ENCODE measurements at places on chromosomes 13 and 19.
A peak's percentile ranks its signal among the peaks of the same experiment; 100 is the strongest.

GRCh38 chr19:32976223-32976805, 4.3 kb downstream of the FAAP24 start:
- DNase-seq = peak; percentile 70

DNA sequence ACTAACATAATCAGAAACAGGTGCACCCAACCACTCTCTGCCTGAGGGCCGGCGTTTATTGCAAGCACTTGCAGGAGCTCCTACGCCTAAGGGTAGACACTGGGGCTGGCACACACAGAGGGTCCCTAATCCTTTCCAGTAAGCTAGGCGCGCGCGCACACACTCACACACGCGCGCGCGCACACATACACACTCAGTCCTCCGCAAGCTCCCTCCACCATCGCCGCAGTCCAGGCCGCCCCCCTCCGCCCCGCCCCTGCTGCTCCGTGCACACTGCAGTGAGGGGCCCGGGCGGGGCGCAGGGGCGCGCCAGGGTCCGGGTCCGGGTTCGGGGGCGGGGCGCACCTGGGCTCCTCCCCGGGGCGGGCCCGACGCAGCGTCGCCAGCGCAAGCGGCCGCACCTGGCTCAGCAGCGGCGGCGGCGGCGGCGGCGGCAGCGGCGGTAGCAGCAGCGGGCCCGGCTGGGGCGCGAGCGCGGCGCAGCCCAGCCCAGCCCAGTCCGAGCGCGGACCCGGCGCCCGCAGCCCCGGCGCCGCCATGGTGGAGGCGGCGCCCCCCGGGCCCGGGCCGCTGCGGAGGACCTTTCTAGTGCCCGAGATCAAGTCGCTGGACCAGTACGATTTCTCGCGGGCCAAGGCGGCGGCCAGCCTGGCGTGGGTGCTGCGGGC, at the start of gene CAMSAP3:
CAMSAP3 (plus strand) TSS at position 398 of the 668 bp plus-strand sequence; CDS start at position 538, 140 bp downstream.
- peak; percentile 65 for DNase-seq

- no peak for DNase-seq
Measured at GRCh38 chr19:40549007-40549708, 27.5 kb upstream of the SHKBP1 start.

- no peak for DNase-seq
Measured at GRCh38 chr19:18785179-18786124, 5.7 kb downstream of the COMP start.

DNA sequence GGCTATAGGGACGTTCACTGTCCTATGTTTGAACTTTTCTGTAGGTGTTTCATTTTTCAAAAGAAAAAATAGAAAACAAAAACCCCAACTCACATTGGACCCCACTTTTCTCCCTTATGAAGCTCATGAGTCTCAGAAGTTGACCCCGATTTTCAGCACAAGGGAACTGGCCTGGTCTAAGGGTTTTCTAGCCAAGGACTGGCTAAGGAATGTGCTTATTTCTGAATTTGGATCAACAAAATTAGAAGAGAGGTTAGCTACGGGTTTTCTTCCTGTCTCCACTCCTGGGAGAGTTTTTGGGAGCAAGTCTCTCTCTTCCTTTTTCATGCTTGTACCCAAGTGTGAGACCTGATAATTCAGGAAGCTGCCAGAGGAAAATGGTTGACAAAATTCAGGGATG, 453.2 kb downstream of the KLF12 start:
- DNase-seq = no peak

DNA sequence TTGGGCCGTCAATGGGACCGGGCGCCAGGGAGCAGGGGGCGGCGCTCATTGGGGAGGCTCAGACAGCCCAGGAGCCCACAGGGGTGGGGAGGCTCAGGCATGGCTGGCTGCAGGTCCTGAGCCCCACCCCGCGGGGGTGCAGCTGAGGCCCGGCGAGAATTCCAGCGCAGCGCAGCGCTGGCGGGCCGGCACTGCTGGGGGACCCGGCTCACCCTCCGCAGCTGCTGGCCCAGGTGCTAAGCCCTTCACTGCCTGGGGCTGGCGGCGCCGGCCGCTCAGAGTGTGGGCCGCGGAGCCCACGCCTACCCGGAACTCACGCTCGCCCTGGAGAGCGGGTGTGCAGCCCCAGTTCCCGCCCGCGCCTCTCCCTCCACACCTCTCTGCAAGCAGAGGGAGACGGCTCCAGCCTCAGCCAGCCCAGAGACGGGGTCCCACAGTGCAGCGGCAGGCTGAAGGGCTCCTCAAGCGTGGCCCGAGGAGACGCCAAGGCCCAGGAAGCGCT, 1227.4 kb downstream of the PCDH17 start:
- DNase-seq = no peak

DNA sequence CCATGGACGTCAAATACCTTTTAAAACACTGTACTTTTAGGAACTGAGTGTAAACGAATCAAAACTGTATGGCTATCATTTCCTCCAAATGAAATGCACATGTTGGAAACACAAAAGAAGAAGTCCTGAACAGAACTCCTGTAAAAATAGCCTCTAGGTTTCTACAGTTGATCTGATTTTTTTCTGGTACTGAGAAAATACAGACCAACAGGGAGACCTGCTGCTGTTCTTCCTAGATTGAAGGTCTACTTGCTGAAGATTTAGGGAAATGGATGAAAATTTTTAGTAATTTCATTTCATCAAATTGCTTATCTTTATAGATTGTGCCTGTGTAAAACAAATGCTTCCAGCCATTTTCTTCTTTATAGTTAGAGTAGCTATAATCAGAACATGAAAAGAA, 520.4 kb downstream of the SLITRK6 start:
- no peak for DNase-seq

DNA sequence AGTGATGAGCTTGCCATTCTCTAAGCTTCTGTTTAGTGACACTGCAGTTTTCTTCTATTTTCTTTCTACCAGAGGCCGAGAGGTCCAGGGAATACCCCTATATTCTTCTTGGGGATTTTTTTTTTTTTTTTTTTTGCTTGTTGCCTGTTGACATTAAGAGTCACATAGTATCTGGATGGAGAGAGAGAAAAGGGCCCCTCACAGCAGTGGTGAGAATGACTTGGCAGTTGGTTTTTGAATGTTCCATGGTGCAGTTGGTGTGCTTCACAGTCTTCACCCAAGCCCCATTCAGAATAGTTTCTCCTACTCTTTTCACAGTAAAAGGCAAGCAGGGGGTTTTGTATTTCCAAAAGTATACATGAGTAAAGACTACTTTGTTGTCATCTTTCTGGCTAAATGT, 577.9 kb downstream of the LMO7 start:
- DNase-seq = no peak

- DNase-seq = no peak
Measured at GRCh38 chr13:101019126-101019525, 344.5 kb upstream of the TMTC4 start.

GRCh38 chr19:13796301-13797057, 1.2 kb downstream of the ZSWIM4 start:
- no peak for DNase-seq

DNA sequence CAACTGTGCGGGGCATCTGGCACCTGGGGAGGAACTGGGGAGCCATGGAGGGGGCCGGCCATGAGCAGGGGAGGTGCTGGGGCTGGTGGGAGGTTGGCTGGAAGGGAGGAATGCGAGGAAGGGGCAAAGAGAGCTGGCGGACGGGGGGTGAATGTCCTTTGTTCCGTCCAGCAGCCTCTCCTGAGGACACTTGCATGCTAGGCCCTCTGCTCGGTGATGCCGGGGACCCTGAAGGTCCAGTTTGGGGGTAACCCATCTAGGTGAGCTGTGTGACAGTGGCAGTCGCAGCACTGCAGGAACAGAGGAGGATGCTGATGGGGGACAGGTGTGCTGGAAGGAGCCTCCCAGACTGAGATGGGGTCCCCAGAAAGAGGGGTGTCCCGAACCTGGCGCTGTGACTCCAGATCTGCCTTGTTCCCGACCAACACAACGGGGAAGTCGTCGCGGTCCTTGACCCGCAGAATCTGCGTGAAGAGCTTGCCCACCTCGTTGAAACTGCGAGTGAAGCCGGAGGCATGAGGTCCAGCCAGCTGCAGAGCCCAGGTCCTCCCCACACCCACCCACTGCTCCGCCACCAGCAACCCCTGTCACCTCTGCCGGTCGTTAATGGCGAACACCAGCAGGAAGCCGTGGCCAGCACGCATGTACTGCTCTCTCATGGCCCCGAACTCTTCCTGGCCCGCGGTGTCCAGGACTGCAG, 3.6 kb downstream of the RRAS start:
- no peak for DNase-seq

GRCh38 chr13:75352641-75353327, 129.2 kb downstream of the TBC1D4 start:
- no peak for DNase-seq

DNA sequence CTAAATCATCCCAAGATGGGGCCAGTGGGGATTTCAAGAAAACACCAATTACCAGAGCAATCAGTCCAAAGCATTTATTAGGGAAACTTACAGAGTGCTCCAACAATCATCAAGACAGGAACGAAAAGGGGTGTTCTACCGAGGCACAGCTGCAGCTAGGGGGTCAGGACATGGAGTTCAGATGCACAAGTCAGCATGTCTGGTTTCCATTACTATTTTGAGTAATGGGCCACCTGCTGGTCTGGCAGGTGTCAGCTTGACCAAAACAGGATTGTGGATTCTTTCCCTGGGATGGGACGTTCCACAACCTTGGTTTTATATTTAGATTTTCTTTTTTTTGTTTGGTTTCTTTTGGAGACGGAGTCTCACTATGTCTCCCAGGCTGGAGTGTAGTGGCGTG, 3.9 kb upstream of the UBL5 start:
- DNase-seq = no peak

- DNase-seq = no peak
Measured at GRCh38 chr13:26914624-26915023, 154.0 kb upstream of the GPR12 start.

DNA sequence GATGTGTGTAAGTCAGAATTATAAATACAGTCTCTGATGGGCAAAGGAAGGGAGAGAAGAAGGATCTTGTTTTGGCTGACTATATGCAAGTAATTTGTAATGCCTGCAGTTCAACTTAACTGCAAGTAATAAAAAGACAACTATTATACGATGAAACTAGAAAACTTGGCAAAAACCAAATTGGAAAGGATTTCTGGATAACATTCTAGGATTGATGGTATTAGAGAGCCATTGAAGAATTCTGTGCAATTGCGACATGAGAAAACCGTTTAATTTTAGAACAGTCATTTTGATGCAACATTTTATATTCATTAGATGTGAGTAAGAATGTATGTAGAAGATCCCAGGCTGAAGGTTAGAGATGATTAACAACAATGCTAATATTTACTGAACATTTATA, 1334.1 kb downstream of the EFNB2 start:
- DNase-seq = no peak

DNA sequence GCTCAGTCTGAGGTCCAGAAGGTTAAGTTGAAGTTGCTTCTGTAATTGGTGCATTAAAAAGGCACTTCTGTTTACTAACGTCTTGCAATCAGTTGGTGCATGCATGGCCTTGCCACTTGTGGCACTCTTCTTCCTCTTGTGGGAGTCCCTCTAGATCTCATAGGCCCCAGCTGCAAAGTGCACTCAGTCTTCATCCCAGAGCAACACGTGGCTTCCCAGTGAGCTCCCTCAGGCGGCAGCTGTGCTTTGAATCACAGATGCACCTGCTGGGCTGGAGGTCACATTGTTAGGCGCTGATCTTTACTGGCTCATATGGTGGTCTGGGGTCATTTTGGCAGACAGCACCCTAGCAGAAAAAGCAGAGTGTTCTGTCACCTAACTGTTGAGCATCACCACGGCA, 215.7 kb downstream of the ZNF536 start:
- no peak for DNase-seq

GRCh38 chr13:31947506-31947905, 84.1 kb upstream of the FRY start:
- DNase-seq = no peak

DNA sequence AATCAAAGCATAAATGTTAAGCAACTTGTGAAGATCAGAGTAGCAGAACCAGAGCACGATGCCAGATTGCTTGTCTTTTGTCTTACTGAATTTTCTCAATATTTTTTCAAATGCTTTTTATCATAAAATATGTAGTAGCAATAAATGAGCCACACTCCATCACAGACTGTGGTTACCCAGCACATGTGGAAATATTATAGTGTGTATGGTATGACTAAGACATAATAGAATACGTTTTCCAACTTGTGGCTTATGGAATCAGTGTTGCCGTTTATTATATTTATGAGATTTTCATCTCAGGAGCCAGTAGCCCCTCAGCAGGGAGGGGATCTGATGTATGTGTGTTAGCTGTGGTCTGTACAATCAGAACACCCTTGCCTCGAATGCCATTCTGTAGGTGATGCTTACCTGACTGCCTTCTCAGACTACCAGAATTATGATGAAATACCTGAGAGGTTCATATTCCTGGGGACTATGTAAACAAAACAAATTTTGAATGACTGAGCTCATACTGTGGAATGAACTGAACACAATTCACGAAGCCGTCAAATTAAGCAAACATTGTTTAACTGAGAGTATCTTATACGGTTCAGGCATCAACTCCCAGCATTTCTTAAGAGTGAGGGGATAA, 1.9 kb downstream of the SCEL start:
- no peak for DNase-seq

- no peak for DNase-seq
Measured at GRCh38 chr13:98846986-98847385, 94.5 kb upstream of the SLC15A1 start.

DNA sequence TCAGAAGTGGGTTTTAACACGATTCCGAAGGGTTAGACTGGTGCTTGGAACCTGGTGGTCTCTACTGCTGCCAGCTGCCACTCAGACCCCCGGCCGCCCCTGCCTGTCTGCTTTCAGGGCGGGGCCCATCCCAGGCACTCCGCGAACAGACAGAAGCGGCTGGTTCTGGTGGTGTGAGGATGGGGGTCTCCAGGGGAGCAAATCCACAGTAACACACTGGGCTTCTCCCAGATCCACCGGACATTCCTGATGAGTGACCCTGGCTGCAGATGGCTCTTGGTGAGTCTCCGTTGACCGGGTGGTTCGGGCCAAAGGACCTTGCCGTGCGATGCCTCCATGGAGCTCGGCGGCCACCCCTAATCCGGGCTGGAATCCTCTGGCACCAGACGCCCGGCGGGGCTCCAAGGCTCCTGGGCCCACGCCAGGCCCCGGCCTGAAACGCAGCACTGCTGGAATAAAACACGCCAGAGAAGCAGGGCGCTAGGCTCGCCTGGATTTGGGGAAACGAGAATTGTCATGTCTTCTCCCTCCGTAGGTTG, 2.1 kb upstream of the PTBP1 start:
- DNase-seq = no peak

DNA sequence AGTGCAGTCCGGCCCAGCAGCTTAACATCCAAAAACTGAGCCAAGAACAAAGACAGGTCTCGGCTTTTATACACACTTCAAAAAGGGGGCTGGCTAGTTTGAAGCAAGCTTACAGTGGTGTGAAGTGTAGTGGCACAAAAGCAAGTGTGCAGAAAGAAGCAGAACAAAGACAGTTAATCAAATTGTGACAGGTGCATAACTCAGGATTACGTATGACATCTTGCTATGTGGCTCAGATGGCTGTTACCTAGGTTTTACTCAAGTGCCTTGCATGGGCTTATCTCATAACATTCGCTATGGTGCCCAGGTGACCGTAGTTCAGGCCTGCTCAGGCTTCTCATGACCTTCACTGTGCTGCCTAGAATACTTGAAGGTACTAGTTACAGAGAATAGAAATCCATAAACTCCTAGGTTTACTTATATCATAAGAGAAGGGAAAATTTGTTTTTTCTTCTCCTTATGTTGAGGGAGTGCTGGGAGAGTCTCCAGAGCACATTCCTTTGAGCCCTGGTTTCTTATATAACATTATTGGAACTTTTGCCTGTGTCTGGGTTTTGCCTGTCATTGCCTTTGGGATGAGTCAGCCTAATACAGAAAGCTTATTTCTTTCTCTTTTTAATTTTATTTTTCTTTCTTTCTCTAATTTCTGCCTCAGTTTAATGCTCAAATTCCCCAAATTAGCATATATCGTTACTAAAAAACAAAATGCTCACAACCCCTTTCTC, 1629.1 kb upstream of the PCDH20 start:
- no peak for DNase-seq

GRCh38 chr19:17468302-17469091, 1.8 kb upstream of the SLC27A1 start:
- no peak for DNase-seq
